Hippocampal formation (tissue), 2 donors: ENCODE measurements at places on chromosomes 3 and 15.

GRCh38 chr3:192870822-192871221 is 46.8 kb downstream of the MB21D2 start:
- no peak for DNase-seq

DNA sequence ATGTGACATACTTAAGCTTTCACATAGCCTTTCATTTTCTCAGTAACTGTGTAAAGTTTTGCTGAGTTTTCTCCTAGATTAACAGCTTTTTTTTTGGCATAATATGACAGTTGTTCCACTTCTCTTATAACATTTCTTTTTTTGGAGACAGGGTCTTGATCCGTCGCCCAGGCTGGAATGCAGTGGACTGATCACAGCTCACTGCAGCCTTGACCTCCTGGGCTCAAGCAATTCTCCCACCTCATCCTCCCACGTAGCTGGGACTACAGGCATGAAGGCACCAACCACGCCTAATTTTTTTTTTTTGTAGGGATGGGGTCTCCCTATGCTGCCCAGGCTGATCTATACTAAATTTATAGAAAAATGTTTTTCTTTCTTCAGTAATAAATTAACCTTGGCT is 30.1 kb downstream of the DLG1 start:
- no peak for DNase-seq

GRCh38 chr15:69021895-69022294 is 7.4 kb downstream of the NOX5 start:
- no peak for DNase-seq

GRCh38 chr3:186534113-186534669 is 10.0 kb downstream of the CRYGS start:
- DNase-seq, result no peak

DNA sequence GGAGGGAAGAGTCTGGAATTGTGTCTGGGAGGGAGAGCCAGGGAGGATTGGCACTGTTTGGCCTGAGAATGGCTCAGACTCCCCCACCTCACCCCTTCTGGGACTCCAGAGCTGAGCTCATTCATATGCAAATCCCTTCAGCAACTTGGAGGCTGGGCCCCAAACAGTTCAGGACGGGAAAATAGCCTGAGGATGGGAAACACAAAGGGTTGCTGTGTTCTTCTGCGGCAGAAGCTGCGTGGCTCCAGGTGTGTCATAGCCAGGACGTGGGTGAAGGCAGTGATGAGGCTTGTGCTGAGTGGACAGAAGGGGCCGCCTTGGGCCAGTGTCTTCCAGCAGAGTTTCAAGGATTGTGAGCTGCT is 16.6 kb downstream of the MASP1 start:
- DNase-seq, result no peak

- no peak for DNase-seq
These were observed 304.0 kb upstream of the TLE3 start for GRCh38 chr15:70401709-70402108.

GRCh38 chr3:37825744-37826400 is 35.8 kb upstream of the CTDSPL start:
- no peak for DNase-seq

DNA sequence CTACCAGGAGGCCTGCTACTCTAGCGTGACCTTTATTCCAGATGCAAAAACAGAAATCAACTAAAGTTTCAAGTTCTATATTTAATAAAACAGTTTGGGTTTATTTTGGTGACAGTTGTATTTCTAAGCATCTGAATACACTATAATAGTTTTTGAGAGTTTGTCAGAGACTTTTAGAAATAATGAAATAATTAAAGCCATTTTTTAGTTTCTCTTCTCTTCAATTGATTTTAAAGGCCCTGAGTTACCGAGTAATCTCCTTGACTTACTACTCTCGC is 523.4 kb downstream of the CADM2 start:
- DNase-seq, result no peak

DNA sequence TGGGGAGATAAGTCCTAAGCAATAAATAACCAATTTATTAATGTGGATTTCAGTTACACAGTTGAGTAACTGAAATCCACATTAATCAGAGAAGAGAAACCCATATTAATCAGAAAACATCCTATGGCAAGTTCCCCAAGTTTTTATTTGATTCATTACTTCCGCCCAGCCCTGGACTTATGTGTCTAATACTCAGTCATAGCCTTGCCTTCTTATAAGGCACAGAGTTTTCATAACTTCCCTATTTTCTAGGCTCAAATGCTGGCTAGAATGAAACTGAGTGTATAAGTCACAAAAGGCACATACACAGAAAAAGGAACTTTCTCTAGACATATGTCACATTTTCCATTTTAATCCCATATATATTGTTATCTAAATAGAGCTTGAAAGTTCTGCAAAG is 28.8 kb downstream of the CD47 start:
- DNase-seq, result no peak

DNA sequence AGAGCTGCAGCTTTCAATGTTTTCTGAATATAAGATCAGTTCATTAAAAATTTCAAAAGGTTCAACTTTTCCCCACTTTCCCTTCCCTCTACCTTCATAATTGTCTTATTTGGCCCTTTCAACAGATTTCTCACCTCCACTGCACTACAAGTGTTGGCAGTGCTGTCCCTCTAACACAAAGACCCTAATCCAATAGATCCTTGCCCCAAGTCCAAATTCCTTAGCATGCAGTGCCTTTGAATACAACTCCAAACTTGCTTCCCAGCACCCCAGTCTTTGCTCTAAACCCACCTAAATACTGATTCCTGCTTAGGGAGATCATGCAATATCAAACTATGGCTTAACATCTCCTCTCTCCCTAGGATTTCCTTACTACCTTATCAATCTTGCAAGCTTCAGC is 43.9 kb downstream of the TJP1 start:
- DNase-seq, result no peak

- peak; percentile 8 for DNase-seq
These were observed 50.2 kb downstream of the CRYBG3 start for GRCh38 chr3:97871801-97872524.

DNA sequence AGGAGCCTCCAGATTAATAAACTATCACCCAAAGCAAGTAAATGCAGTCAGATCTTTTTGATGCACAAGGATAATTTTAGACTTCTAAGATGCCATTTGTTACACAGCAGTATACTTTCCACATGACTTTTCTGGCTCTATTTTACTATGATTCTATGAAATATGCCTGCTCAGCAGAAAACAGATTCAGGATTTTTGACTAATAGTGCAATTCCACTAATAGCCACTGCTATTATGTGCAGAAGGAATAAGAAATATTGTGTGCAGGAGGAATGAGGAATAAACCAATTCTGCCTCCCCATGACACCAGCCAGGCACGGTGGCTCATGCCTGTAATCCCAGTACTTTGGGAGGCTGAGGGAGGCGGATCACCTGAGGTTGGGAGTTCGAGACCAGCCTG is 11.5 kb upstream of the SPPL2A start:
- DNase-seq, result no peak

- DNase-seq, result no peak
These were observed 104.3 kb downstream of the GADL1 start for GRCh38 chr3:30790150-30790549.

DNA sequence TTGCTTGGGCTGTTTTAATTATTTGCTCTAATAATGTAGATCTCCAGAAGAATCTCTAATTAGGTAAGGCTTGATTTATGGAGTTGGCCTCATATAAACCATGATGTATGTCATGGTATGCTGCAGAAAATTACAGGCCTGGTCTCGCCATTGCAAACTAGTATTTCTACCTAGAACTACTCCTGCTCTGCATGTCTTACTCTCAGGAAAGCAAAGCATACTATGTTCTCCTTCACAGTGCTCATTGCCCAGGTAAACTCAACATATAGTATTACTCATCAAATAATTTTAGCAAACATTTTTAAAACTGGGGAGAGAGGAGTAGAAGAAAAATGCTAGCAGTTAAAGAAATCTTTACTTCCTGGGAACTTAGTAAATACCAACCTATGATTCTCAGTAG is 90.7 kb downstream of the FILIP1L start:
- no peak for DNase-seq

DNA sequence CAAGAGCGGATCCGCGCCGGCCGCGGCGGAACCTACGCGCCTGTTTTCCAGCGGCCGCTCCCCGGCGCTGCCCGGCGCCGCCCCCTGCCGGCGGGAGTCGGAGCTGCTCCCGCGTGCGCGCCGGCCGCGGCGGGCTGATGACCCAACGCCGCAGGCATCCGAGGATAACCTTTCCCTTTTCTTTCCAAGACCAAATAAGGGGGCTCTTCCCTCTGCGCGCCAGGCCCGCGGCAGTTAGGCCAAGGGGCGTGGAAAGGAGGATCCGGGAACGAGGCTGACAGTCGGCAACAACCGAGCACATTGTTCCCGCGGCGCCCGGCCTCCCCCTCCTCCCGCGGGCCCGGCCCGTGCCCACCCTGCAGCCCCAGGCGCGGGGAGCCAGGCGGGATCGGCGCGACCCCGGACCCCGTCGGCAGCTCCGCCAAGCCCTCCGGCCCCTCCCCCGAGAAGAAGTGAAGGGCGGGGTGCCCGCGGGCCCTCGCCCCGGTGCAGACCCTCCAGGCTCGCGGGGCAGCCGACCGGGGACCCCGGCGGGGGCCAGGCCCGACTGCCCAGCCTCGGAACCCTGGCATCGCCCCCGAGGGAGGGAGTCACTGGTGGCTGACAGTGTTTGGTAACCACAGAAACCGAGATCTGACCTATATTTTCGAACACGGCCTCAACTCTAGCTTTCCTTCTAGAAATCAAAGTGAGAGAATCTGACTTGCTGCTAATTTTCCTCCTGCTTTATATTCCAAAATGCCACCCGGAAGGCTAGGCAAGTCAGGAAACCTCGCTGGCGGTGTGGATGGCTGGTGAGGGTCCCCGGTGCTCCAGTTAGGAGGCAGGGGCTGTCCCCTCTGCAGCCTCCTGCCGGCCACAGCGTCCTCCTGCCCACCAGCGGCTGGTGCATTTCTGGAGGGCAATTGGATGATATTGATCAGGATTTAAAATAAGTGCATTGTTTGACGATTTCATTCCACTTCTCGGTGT is 45.6 kb upstream of the SYNM start:
- peak; percentile 56 for DNase-seq

- DNase-seq, result no peak
These were observed 228.3 kb downstream of the ADAMTS17 start for GRCh38 chr15:100113351-100114080.

GRCh38 chr3:100682056-100682853 is 27.0 kb upstream of the TFG start:
- DNase-seq, result no peak

GRCh38 chr15:81002331-81003096 is 1.8 kb downstream of the TLNRD1 start:
- no peak for DNase-seq

DNA sequence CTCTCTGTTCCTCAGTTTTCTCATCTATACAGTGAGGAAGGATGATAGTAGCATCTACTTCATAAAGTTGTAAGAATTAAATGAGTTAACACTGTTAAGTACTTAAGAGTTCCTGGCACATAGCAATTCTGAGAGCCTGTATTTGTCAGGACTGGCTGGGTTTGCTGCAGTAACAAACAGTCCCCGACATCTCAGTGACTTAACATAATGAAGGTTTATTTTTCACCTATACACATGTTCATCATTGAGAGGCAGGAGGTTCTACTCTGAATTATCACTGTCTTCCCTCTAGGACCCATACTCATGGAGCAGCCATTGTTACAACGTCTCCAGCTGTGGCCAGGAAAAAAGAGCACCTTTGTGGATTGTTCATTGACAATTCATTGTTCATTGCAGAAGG is 190.6 kb upstream of the PROK2 start:
- DNase-seq, result no peak

DNA sequence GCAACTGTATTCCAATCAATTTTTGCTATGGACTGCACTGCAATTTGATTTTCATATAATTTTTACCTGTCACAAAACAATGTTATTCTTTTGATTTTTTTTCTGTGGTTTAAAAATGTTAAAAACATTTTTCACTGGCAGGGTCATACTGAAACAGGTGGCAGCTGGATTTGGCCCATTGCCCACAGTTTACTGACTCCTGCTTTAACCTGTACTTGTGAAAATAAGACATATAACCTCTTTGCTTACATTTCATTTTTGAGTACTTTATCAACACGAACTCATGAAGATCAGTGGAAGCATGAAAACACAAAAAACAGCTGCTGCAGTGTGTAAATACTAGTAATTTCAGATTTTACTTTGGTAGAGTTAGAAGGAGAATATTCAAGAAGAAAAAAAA is 313.1 kb downstream of the WDR72 start:
- DNase-seq, result no peak

DNA sequence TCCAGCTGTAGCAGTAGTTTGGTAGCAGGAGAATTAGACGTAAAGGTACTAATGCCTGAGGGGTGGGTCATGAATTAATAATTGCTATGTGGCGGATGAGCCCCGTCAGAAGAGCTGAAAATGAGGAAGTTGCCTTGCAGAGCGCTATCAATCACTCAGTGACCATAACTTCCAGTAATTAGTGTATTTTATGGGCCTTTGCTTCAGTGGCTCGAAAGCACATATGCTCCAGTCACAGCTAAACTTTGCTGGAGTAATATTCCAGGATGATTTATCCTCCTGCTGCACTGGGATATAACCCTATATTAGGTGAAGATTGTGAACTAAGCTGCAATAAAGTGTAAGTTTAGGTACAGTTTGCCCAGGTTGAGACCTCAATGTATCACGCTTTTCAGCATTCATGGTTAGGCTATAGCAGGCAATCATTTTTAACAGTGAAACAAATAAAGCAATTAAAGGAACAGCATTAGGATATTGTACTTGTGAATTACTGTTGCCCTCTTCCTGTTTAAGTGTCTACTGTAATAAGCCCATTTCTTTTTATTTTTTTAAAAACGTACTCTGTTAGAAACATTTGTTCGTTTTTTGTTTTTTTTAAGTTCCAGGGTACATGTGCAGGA is 104.6 kb upstream of the SKOR1 start:
- DNase-seq, result no peak

DNA sequence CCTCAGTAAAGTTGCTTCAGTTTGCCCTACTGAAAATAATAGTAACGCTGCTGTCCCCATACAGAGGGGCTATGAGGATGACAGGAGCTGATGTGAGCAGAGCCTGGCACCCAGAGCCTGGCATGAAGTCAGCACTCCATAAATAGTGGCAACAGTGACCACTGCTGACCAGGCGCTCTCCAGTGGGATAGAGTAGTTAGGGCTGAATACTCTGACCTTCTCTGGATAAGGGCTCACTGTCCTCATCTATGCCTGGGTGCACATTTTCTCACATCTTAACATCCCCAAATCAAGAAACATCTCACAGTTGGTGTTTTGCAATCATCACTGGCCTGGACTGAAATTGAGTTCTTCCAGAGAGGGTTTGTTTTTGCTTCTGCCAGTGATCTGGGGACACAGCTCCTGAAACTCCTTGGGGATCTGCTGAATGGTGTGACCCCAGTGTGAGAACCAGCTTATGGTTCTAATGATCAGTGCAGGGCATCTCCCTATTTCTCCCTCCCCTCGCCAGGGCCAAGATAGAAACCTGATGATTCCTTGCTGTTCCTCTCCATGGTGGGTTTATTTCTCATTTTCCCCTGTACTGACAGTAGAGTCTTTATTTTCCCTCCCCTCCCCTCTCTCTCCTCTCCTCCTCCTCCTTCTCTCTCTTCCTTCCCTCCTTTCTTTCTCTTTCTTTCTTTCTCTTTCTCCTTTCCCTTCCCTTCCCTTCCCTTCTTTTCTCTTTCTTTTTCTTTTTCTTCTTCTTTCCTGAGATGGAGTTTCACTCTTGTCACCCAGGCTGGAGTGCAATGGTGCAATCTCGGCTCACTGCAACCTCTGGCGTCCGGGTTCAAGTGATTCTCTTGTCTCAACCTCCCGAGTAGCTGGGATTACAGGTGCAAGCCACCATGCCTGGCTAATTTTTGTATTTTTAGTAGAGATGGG is 3.5 kb upstream of the PCSK6 start:
- no peak for DNase-seq
